ENCODE measurements at places on chromosomes 5 and 9.

DNA sequence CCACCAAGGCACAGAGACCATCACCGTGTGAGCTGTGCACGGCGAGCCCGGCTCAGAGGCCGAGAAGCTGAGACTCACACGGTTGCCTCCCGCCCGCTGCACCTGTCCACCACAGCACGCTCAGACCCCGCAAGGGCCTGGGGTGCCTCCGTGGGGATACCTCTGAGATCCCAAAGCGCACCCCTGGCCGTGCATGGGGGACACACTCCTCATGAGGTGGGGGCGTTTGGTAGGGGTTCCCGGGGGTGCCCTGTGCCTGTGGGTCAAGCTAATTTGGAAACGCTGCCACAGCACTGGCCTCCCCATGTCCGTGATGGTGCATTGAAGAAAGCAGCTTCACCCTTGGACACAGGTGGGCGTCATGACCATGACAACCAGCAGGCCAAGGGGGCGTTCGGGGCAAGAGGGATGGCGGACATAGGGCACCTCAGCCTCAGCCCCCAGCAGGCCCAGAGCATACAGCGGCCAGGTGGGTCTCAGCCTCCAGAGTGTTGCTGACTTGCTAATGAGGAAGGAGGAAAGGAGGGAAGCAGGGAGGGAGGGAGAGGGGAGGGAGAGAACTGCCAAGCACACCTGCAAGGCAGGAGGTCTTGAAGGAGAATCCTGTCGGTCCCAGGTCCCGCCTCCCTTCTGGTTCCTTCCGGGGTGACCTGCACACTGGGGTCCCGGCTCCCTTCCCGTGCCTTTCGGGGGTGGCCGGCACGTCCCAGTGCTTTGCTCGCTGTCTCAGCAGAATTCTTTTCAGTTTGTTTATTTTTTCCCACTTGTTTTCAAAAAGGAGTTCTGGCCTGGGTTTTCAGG lies 34.7 kb downstream of the GLT6D1 start:
- DNase-seq, result no peak

GRCh38 chr9:125103770-125104460 lies 39.4 kb downstream of the SCAI start:
- DNase-seq, result no peak

GRCh38 chr5:72296256-72296655 lies 23.8 kb downstream of the MRPS27 start:
- DNase-seq, result no peak

DNA sequence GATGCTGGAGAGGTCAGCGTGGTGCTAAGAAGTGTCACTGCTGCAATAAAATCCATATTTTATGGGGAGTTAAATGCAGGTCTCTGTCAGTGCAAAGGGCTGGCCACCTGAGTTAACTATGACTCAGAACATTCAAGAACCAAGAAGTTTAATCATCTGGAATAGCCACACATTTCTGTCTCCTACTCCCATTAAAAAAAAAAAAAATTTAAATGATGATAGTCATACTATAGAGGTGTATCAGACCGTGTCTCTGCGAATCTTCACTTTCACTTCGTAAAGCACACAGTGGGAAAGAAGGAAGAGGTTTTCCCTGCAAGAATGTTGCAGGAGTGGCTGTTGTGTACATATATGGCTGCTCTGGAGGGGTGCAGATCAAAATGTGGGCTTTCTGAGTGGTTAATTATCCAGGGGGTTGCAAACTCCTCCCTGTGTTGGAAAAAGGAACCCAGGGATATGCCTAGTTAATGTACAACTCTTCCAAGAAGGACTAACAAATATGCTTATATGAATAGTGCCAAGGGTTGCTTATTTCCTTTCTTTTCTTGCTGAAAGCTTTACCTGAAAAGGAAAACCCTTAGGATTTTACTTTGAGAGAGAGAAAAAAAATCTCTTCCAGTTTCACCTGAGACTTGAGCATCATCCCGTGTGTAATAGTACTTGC lies 1.5 kb downstream of the CDH6 start:
- DNase-seq, result no peak

GRCh38 chr5:178664141-178664540 lies 37.3 kb upstream of the CLK4 start:
- DNase-seq, result no peak

GRCh38 chr5:119515192-119515591 lies 62.9 kb downstream of the HSD17B4 start:
- no peak for DNase-seq

- DNase-seq, result no peak
These were observed 121.9 kb downstream of the LPAR1 start for GRCh38 chr9:110916403-110916802.

- no peak for DNase-seq
These were observed 18.3 kb upstream of the TERT start for GRCh38 chr5:1312993-1313833.

DNA sequence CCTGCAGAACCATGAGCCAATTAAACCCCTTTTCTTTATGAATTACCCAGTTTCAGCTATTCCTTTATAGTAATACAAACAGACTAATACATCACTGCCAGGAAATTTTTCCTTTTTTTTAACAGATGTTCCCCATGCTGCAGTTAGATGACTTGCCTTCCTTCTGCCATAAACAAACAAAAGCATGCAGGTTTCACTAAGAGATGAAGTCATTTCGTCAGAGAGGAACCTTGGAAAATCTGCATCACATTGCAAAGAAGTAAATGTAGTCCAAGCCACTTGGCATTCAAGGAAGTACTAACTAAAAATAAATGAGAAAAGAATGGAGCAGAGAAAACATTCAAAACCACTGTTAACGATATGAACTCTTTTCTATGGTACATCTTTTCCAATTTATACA lies 194.1 kb upstream of the EFNA5 start:
- no peak for DNase-seq

- no peak for DNase-seq
These were observed 29.3 kb upstream of the UHRF2 start for GRCh38 chr9:6383551-6384225.

DNA sequence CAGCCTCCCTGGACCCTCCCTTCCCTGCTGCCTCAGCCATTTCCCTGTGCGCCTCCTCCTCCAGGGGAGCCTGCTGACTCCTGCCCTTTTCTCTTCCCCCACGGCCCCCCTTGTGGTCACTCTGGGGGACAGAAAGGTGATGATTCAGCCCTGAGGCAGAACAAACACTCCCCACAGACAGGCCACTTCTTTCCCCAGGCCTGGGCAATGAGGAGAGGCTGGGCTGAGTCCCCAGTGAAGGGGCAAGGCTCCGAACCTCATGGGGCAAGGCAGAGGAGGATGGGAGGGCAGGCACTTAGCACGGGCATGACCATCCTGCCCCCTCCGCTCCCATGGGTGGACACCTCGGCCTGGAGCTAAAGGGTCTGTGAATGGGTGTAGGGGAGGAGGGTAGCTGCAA lies 21.0 kb downstream of the CSF1R start:
- DNase-seq, result no peak

- DNase-seq, result no peak
These were observed 1636.5 kb upstream of the C9orf72 start for GRCh38 chr9:29209748-29210291.

DNA sequence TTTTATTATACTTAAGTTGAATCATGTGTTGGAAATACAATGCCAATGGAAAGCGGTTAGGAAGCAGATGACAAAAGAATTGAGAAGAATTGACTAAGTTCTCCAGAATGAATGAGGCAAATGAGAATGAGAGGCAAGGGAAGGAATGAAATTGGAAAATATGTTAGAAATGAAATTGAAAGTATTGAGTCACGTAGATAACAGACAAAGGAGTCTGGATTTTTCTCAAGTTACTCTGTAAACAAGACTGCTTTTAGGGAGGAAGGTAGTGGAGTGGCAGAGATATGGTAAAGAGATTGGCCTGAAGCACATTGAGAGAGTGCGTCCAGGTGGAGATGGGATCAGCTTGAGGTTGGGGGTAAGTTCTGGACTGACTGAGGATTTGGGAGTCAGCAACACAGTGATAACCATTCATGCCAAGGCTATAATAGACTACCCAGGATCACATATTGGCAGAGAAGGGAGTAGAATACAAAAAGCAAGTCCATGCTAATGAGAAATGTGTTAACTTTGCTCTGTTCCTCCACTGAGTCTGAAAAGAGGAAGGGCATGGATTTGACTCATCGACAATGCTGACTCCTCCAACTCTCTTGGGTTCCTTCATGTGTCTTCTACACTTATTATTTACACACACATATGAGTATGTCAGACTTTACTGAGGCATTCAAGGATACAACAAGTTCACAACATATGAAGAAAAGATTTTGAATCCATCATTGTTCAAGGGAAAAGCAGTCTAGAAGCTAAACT lies 814.2 kb upstream of the ZNF608 start:
- DNase-seq, result no peak

GRCh38 chr5:127423173-127423798 lies 94.2 kb upstream of the PRRC1 start:
- no peak for DNase-seq

GRCh38 chr9:131624636-131625507 lies 79.5 kb downstream of the PRRT1B start:
- peak; percentile 5 for DNase-seq

DNA sequence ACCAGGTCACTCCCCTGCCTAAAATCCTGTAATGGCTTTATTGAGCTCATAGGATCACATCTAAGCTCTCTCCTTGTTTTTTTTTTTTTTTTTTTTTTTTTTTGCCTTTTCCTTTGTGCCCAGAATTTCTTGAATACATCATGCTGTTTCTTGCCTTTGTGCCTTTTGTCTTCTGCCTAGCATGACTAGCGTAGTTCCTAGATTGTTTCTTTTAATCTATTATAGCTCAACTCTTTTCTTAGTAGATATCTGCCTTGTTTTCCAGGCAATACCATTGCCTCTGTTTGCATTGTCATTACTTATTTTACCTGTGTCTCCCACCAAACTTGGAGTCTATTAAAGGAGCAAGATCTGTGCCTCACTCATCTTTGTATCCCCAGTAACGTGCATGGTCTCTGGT lies 106.1 kb upstream of the C9orf72 start:
- DNase-seq, result no peak

GRCh38 chr5:129358069-129358468 lies 102.0 kb upstream of the ADAMTS19 start:
- DNase-seq, result no peak

GRCh38 chr5:87327998-87328397 lies 60.3 kb downstream of the RASA1 start:
- no peak for DNase-seq

GRCh38 chr5:43437062-43437660 lies 25.0 kb upstream of the CCL28 start:
- no peak for DNase-seq

GRCh38 chr9:26723486-26723885 lies 169.1 kb downstream of the CAAP1 start:
- DNase-seq, result peak; percentile 30

DNA sequence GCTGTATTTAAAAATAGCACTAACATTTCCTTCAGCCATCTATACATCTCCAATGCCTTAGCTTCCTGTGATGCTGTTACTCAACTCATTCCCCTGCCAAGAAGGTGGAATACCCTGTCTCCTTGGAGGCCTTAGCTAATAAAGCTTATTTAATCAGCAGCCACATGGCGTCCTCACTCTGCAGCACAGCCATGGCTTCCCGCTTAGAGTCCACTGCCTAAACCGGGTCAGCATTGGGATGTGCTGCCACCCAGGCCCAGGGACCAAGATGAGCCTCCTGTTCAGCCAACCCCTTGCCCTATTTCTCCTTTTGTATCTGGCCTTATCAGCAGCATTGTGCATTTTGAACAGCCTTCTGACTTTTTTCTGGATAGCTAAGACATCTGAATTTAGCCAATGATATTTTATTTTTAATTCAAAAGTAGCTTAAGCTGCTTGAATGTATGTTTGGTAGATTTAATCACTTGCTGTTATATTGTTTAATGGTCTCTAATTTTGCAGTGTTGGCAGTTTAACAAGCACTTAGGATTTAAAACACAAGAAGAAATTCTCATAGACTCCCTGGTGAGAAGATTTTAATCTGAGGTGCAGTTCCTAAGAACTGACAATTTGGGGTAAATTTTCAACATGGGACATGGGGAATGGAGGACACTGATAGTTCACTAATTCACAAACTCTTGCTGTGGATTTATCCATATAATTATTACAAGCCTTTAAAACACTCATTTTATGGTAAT lies 113.0 kb downstream of the RPS23 start:
- no peak for DNase-seq

DNA sequence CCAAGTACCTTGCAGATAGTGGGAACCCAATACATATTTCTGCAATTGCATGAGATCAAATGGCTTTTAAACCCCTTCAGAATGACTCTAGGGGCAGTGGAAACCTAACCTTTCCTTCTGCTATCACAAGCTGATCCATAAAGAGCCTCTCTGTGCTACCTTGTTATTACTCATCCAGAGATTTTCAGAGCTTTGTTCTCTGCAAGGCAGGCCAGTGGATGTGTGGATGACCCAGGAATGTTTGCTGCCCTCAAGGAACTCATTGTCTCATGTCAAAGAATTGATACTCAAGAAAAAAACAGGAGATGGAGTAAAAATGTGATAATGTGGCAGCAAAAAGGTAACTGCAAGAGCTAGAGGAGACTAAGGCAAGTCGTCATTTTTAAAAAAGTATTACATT lies 164.1 kb downstream of the HMHB1 start:
- DNase-seq, result no peak

GRCh38 chr5:3650868-3651267 lies 55.2 kb downstream of the IRX1 start:
- DNase-seq, result no peak

- no peak for DNase-seq
These were observed 39.1 kb upstream of the BASP1 start for GRCh38 chr5:17178373-17178675.

- DNase-seq, result no peak
These were observed 186.5 kb downstream of the NSG2 start for GRCh38 chr5:174231956-174232487.

DNA sequence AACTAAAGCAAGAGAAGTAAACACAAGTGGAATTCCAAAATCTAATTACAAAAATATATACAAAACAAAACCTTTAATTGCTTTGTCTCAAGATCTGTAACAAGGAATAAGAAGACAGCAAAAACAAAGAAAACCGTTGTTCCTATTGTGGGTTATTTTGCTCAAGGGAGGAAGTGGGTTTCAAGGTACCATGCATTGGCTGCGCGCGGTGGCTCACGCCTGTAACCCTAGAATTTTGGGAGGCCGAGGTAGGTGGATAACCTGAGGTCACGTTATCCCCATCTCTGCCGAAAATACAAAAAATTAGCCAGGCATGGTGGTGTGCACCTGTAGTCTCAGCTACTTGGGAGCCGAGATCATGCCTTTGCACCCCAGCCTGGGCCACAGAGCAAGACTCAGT lies 12.1 kb upstream of the IQGAP2 start:
- DNase-seq, result no peak

- DNase-seq, result no peak
These were observed 38.9 kb downstream of the MED27 start for GRCh38 chr9:132040808-132041207.

- no peak for DNase-seq
These were observed 23.2 kb downstream of the FGD3 start for GRCh38 chr9:92970467-92970923.
